K562 (cell line): ENCODE measurements at places on chromosomes 13 and 19. TPM values are rescaled to one million over a fixed set of nuclear protein-coding genes. Genes with fewer than 3 reads are reported as not detected.

Gene BRME1
- total RNA-seq, result 5.9 and 6.1 TPM in 2 replicates

Gene TMTC4
- 15.1 and 16.7 TPM in 2 replicates for total RNA-seq

Gene ZNF135
- total RNA-seq, result not detected in 2 replicates

Gene NANOS2
- not detected in 2 replicates for total RNA-seq

Gene CFAP97D2
- not detected in 2 replicates for total RNA-seq

Gene BRSK1
- total RNA-seq, result 5.6 and 8.1 TPM in 2 replicates

Gene IGSF23
- total RNA-seq, result not detected in 2 replicates

Gene KIR2DL1
- not detected in 2 replicates for total RNA-seq

DNA sequence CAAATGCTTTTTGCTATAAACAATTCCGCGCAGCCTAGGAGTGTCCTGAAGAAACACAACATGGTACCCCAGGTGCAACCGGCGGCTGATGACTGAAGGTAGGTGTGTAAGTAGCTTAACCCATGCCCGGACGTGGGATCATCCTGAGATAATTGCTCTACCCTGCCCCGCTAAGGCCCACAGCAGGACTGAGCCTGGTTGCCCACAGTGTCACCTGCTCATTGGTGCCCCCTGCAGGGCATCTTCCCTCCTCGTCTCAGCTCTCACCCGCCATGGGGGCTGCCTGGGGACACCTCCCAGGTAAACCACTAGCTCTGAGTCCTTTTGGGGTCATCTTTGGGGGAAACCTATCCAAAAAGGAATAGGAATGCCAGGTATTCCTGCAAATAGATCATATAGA is 22.3 kb downstream of the TMEM161A start:
- no peak overlapping the region for H3K4me3 ChIP-seq
- no peak overlapping the region for H3K27ac ChIP-seq
- H3K4me1 ChIP-seq, result peaks cover 16% of the 10 kb centered on the region
- DNase-seq, result peak; percentile 72
- peaks cover 29% of the 10 kb centered on the region; the same call in 2 of the 3 replicates for H3K36me3 ChIP-seq

GRCh38 chr13:21964686-21965085 is 293.8 kb downstream of the FGF9 start:
- H3K27me3 ChIP-seq, result no peaks in the 10 kb centered on the region; the same call in 1 of the 2 replicates
- no peaks in the 10 kb centered on the region for H3K36me3 ChIP-seq
- no peak for DNase-seq
- no peak overlapping the region for H3K27ac ChIP-seq
- H3K4me3 ChIP-seq, result no peak overlapping the region
- H3K4me1 ChIP-seq, result no peaks in the 10 kb centered on the region

DNA sequence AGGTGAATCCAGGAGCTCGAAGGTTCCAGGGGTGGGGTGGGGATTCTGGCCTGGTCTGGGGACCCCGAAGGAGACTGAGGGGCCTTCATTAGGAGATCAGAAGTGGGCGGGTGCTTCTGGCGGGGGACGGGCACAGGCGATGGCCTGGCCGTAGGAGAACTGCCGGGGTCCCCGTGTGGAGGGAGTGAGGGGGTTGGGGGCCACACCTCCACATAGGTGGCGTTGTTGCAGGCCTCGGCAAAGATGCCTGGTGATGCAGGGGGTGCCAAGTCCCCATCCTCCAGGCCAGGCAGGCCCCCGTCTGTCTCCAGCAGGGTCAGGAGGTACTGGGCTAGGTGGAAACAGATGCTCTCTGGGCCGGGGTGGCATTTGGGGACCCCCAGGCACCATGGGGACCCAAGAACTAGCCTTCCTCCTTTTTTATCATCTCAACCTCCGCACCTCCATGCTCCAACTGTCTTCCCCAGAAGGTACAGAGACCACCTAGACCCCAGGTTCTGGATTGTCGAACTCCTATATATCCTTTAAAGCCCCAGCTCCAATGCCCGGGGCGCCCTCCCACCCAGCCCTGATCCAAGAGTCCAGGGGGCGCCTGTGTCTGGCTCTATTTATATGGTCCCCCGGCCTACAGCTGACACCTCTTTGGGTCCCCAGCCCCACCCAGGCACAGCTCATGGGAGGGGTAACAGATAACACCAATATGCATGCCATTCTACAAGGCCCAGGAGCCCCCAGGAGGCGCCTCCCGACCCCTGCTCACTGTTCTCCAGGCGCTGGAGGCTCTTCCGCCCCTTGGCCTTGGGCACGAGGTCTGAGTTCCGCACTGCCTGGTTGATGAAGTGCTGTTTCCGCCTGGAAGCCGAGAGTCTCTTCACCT is 8.2 kb downstream of the RNU6-9 start:
- H3K36me3 ChIP-seq, result peaks cover 70% of the 10 kb centered on the region; the same call in 2 of the 3 replicates
- H3K4me3 ChIP-seq, result peak overlapping the region; percentile 16; the same call in 1 of the 2 replicates
- H3K4me1 ChIP-seq, result peaks cover 42% of the 10 kb centered on the region

DNA sequence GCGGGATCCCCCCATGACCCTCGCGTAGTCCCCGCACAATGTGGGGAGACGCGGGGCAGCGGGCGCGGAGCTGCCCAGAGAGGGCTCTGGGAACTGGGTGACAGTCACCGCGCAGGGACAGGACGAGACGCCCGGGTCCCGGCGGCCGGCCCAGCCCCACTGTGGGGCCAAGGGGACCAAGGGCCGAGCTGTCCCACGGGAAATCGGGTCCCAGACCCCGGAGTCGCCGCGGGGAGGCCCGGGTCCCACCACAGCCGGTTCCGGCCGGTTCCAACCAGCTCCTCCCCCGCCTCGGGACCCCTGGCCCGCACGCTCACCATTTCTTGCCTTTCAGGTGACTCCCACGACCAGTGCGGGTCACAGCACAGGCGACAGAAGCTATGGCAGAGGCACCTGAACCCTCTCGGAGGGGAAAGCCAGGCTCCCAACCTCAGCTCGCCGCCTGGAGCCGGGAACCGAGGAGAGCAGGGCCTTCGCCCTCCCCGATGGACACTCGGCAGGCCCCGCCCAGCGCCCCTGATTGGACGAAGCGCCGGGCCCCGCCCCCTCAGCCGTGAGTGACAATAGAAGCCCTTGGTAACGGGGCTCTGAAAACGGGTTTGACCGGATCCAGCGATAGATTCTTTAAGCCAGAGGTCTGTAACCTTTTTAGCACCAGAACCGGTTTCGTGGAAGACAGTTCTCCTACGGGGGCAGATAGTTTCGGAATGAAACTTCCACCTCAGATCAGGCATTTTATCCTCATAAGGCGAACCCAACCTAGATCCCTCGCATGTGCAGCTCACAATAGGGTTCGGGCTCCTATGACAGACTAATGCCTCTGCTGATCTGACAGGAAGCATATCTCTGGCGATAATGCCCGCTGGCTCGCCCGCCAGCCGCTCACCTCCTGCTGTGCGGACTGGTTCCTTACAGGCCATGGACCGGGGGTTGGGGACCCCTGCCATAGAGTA is at the start of gene ZNF433:
Gene ZNF433 (minus strand): TSS at position 460 of the 953 bp plus-strand sequence. CDS start 140 bp downstream, at position 320.
- peak within 1 kb of the TSS; percentile 53 for H3K4me3 ChIP-seq
- no peaks in the 10 kb centered on the region for H3K36me3 ChIP-seq
- H3K4me1 ChIP-seq, result peaks cover 8% of the 10 kb centered on the region
- H3K27me3 ChIP-seq, result no peaks in the 10 kb centered on the region

GRCh38 chr19:51294211-51294976 is 17.1 kb upstream of the IGLON5 start:
- no peaks in the 10 kb centered on the region for H3K4me1 ChIP-seq
- H3K36me3 ChIP-seq, result no peaks in the 10 kb centered on the region
- H3K27ac ChIP-seq, result no peak overlapping the region
- peaks cover 29% of the 10 kb centered on the region; the same call in 2 of the 3 replicates for H3K27me3 ChIP-seq
- no peak overlapping the region for H3K4me3 ChIP-seq
- DNase-seq, result no peak

- no peak within 1 kb of the TSS for H3K27ac ChIP-seq
- no peaks in the 10 kb centered on the region for H3K36me3 ChIP-seq
- peaks cover 18% of the 10 kb centered on the region for H3K27me3 ChIP-seq
- H3K4me1 ChIP-seq, result no peaks in the 10 kb centered on the region; the same call in 1 of the 2 replicates
Observed at GRCh38 chr13:38686577-38687245, at the start of gene FREM2. Gene FREM2 (plus strand): TSS chr13:38687077. CDS start chr13:38687345, 268 bp downstream.

DNA sequence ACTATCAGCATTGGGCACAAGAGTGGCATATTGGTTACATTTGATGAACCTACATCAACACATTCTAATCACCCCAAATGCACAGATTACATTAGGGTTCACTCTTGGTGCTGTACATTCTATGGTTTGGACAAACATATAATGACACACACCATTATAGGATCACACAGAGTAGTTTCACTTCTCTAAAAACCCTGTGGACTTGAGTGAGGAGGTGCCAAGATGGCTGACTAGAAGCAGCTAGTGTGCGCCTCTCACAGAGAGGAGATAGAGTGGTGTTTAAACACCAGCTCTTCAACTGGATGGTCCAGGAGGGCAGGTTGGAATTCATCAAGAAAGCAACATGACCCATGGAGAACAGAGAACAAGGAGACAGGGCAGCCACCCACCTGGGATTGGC is 265.6 kb downstream of the TDRD3 start:
- H3K27me3 ChIP-seq, result no peaks in the 10 kb centered on the region
- no peak overlapping the region for H3K27ac ChIP-seq
- DNase-seq, result no peak

- no peaks in the 10 kb centered on the region for H3K4me1 ChIP-seq
- H3K27ac ChIP-seq, result no peak overlapping the region
- H3K27me3 ChIP-seq, result no peaks in the 10 kb centered on the region
- no peak overlapping the region for H3K4me3 ChIP-seq
- DNase-seq, result no peak
- H3K36me3 ChIP-seq, result no peaks in the 10 kb centered on the region
Observed at GRCh38 chr13:43081866-43082265, 58.5 kb downstream of the DNAJC15 start.

GRCh38 chr13:88104576-88104975 is 433.4 kb downstream of the SLITRK5 start:
- no peaks in the 10 kb centered on the region for H3K27me3 ChIP-seq
- no peaks in the 10 kb centered on the region for H3K36me3 ChIP-seq
- no peak for DNase-seq
- no peak overlapping the region for H3K27ac ChIP-seq

DNA sequence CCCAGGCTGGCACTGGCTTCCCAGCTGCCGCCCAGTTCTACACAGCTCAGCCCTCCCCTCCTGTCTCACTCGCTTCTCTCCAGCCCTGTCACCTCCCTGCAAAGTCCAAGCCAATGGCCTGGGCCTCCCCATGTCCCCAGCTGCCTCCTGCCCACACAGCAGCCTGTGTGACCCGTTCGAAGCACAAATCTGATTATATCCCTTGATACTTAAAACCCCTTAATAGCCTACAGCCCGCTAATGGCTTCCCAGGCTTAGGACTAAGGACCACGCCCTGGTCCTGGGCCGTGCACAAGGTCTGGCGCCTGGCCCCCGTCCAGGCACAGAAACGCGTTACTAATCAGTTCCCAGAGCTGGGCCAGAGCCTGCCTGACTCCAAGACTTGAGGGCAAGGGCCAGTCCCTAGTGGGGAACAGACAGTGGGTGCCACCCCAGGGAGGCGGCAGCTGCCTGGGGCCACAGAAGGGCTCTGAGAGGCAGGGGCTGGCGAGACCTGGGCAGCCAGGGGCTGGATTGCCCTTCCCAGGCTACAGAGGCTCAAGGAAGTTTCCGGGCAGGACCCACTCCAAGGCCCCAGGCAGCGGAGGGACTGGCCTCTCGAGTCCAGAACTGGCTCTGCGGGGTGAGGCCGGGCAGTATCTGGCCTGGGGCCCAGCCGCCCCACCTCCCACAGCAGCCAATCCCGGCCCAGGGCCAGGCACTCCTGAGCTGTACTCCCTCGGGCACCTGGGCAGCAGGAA is 10.4 kb downstream of the XAB2 start:
- DNase-seq, result no peak
- H3K27me3 ChIP-seq, result peaks cover 6% of the 10 kb centered on the region; the same call in 1 of the 2 replicates
- peaks cover 47% of the 10 kb centered on the region; the same call in 2 of the 3 replicates for H3K36me3 ChIP-seq
- H3K4me1 ChIP-seq, result peaks cover 2% of the 10 kb centered on the region; the same call in 2 of the 3 replicates
- no peak overlapping the region for H3K27ac ChIP-seq
